PC-3 (cell line): ENCODE measurements at places on chromosomes 1 and 21. TPM values are rescaled to one million over a fixed set of nuclear protein-coding genes. Genes with fewer than 3 reads are reported as not detected.

Gene IGSF9
- 15.6 and 19.9 TPM in 2 replicates for total RNA-seq

GRCh38 chr21:42001781-42002180 lies 8.4 kb downstream of the ZBTB21 start:
- DNase-seq, result no peak

- DNase-seq, result no peak
Observed at GRCh38 chr21:37446552-37446951, 80.0 kb downstream of the DYRK1A start.

- DNase-seq, result no peak
Observed at GRCh38 chr21:19842601-19843000, 1155.6 kb upstream of the NCAM2 start.

DNA sequence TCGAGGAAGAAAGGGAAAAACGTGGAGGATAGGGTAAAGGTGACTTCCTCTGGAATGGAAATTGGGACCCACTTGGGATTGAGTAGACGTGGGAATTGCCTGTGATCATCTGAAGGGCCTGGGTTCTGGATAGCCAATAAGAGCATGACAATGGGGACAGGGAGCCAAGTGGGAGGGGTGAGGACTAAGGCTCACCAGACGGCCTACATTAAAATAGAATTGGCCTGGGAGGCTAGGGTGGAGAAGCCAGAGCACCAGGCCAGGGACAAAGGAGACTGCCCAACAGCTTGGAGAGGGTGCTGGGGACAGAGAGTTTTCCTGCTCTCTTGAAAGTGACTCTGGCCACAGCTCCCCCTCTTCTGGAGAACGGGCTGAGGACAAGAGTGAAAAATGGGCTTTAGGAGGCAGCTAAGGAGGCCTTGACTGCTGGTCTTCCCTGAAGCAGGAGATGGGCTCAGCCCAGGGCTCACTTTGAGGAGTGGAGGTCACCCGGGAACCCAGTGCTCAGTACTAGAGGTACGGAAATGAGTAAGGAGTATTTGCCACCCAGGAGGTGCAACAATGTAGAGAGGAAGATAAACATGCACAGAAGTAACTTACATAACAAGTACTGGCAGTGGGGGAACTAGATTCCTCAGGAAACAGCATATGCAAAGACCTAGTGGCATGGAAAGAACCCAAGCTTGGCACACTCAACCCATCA lies 18.8 kb downstream of the INKA2 start:
- no peak for DNase-seq
